Omental fat pad (tissue), 4 donors: ENCODE measurements at places on chromosomes 7 and 10.

DNA sequence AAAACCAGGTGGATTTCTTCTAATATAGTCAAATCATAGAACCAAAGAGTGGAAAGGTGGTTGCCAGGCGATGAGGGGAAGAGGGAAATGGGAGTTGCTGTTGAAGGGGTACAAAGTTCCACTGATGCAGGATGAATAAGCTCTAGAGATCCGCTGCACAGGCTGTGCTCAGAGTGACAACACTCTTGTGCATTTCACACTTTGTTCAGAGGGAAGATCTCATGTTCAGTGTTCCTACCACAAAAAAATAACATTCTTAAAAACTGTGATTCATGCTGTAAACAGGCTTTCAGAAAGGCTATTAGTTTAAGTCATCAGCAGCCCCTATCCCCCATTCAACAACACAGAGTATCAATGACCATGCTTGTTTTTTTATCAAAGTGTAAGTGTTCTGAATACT is 213.8 kb downstream of the COBL start:
- no peak for DNase-seq

GRCh38 chr7:136174477-136175125 is 197.4 kb upstream of the MTPN start:
- no peak for DNase-seq

- DNase-seq, result no peak
Measured at GRCh38 chr7:106613848-106614560, 47.0 kb downstream of the CCDC71L start.

- no peak for DNase-seq
Measured at GRCh38 chr10:47248386-47249090, 51.5 kb upstream of the GDF10 start.

GRCh38 chr7:55423277-55423711 is 58.2 kb downstream of the LANCL2 start:
- DNase-seq, result no peak

DNA sequence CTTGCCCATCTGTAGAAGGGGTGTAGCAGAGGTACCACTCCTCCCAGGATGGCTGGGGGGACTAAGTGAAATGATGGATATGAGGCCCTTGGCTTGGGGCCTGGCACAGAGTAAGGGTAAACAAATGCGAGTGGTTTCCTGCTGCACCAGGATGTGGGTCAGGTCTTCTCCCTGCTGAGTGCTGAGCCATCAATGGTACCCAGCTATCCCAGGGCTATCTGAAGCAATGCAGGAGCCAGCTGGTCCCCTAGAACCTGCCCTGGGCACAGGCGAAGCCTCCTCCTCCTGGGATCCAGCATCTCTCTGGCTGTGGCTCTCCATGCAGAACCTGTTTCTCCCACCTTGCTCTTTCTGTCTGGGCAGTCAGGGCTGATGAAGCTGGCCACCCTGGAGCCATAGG is 20.9 kb upstream of the GOLGA7B start:
- no peak for DNase-seq
